ENCODE measurements at places on chromosomes 12 and 14. TPM values are rescaled to one million over a fixed set of nuclear protein-coding genes. Genes with fewer than 3 reads are reported as not detected.

Gene CD163L1
- 0.16 TPM for total RNA-seq

Gene ABHD12B
- not detected for total RNA-seq

Gene PKP2
- 0.64 TPM for total RNA-seq

Gene ZFHX2
- total RNA-seq, result 0.39 TPM

Gene CD27
- not detected for total RNA-seq

Gene CCDC184
- 3.7 TPM for total RNA-seq

Gene KRT72
- not detected for total RNA-seq

Gene FOXG1
- not detected for total RNA-seq

Gene VTI1B
- 41.1 TPM for total RNA-seq

Gene OASL
- total RNA-seq, result 0.08 TPM

Gene TBX3
- total RNA-seq, result 96.8 TPM

Gene GNPTAB
- 19.2 TPM for total RNA-seq

Gene HHIPL1
- total RNA-seq, result 2.6 TPM

Gene RNF34
- 30.5 TPM for total RNA-seq

Gene WIF1
- total RNA-seq, result not detected

Gene MDGA2
- not detected for total RNA-seq

Gene KLC1
- total RNA-seq, result 132 TPM

Gene SLC7A7
- 9.1 TPM for total RNA-seq

Gene ITGB7
- total RNA-seq, result not detected

Gene BTG1
- 29.5 TPM for total RNA-seq

Gene KRT2
- total RNA-seq, result not detected

Gene PRPH
- not detected for total RNA-seq

Gene MYH6
- not detected for total RNA-seq

Gene SPRYD4
- 1.0 TPM for total RNA-seq

Gene MBIP
- total RNA-seq, result 7.1 TPM

Gene B3GNT4
- 1.4 TPM for total RNA-seq

Gene PLEKHH1
- 0.26 TPM for total RNA-seq

Gene ATP5F1B
- 486 TPM for total RNA-seq

Gene NKX2-8
- not detected for total RNA-seq

Gene KSR2
- not detected for total RNA-seq

Gene RNF10
- total RNA-seq, result 106 TPM

Gene KCNA1
- total RNA-seq, result not detected

Gene USP5
- 72.5 TPM for total RNA-seq

Gene KRT6B
- total RNA-seq, result not detected

Gene LTBP2
- 110 TPM for total RNA-seq

Gene SLC5A8
- not detected for total RNA-seq

Gene CDKL1
- total RNA-seq, result 2.3 TPM

Gene KCNJ8
- total RNA-seq, result 3.2 TPM

Gene GZMB
- total RNA-seq, result not detected

Gene BLTP3B
- 19.1 TPM for total RNA-seq

Gene ADAM21
- total RNA-seq, result 0.32 TPM

Gene TMEM132D
- under 0.01 TPM for total RNA-seq

Gene RIMBP2
- total RNA-seq, result not detected

Gene A2M
- 566 TPM for total RNA-seq

Gene NUP107
- 18.9 TPM for total RNA-seq

Gene TAS2R30
- total RNA-seq, result 0.78 TPM

Data from epithelial cell of alveolus of lung (primary cell).